ENCODE measurements at places on chromosomes 1 and 21.
A peak's percentile ranks its signal among the peaks of the same experiment; 100 is the strongest.

- DNase-seq = no peak
Observed at GRCh38 chr1:204123376-204123775, 28.5 kb downstream of the ETNK2 start.

DNA sequence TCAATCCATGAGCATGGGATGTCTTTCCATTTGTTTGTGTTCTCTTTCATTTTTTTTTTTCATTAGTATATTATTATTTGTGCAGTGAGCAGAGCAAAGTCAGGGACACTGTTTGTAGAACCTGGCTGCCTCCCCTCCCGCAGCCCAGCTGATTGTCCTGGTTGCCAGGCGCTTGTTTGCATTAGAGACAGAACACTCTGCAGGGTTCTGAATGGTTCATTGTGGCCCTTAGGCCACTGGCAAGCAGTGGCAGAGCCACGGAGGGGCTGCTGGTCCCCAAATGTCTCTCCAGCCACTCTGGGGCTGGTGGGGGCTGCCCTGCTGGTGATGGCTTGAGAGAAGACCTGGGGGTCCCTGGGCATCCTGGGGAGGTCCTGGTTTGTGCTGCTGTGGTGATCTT, 29.0 kb downstream of the ETS2 start:
- DNase-seq = no peak

- DNase-seq = no peak
Observed at GRCh38 chr1:81304187-81304586, 496.5 kb upstream of the ADGRL2 start.

GRCh38 chr1:18922319-18922726, 20.0 kb upstream of the ALDH4A1 start:
- DNase-seq = no peak

GRCh38 chr1:29341936-29342335, 105.6 kb downstream of the PTPRU start:
- DNase-seq = no peak

DNA sequence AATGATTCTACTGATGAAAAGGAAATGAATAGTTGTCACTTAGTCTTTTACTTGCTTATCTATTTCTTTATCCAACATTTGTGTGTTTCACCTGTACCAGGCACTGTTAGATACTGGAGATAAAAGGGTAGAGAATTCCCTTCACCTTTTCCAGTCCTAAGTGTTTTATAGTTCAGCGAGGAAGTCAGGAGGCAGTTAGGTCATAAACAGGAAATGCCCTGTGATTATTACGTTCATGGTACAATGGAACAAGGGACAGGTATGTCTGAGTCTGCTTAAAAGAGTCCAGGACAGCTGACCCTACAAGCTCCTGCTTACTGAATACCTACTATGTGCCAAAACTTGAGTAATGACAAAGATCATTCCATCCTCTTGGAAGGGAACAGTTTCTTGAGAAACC, 77.8 kb downstream of the TNR start:
- DNase-seq = no peak

- DNase-seq = no peak
Observed at GRCh38 chr1:98002288-98002687, 81.5 kb upstream of the DPYD start.

GRCh38 chr1:180563026-180563827, 4.5 kb downstream of the OVAAL start:
- no peak for DNase-seq

DNA sequence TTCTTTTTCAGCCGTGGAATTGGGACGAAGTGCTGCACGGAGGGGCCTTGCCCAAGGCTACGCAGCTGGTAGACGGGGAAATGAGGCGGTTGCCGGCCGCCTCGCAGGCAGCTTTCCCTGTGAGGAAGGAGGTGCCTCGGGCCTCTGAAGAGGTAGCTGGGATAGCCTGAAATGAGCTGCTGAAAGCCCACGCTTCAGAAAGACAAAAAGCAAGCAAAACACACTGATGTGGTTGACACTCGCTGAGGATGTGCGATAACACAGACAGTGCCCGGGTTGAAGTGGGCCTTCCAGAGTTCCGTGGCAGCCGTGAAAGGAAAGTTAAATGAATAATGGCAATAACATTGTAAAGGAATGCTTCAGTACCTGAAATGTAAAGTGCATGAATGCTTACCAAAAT, 47.2 kb downstream of the S1PR1 start:
- DNase-seq = peak; percentile 78

GRCh38 chr21:46667741-46668380, 32.4 kb downstream of the PRMT2 start:
- peak; percentile 68 for DNase-seq

- no peak for DNase-seq
Observed at GRCh38 chr1:209815490-209815889, 9.5 kb upstream of the IRF6 start.

DNA sequence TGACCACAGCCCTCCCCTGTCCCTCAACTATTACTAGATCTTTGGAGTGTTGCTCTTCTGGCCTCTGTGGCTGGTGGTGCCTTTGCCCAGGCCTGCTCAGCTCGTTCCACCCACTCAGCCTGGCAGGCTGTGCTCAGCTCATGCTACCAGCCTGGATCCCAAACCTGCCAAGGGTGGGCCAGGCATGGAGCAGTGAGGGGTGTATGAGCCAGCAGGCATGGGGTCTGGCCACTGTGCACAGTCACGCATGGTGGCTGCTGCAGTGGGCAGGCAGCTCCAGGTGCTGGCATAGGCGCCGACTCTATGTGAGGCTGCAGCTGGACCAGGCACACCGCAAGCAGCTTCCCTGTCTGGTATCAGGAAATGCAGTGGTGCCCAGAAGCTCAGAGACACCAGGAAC, 449.9 kb downstream of the MATN1 start:
- DNase-seq = peak; percentile 42

DNA sequence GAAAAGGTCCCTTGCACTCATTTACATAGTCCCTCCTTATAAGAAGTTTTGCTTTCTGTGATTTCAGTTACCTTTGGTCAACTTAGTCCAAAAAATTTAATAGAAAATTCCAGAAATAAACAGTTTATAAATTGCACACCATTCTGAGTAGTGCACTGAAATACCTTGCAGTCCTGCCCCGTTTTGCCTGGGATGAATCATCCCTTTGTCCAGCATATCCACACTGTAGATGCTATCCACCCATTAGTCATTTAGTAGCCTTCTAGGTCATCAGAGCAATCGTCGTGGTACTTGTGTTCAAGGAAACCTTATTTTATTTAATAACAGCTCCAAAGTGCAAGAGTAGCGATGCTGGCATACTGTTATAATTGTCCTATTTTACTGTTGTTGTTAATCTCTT, 38.0 kb downstream of the SPRTN start:
- no peak for DNase-seq

Data from activated CD8-positive, alpha-beta memory T cell treated with anti-CD3 and anti-CD28 coated beads for 24 hours (primary cell).